ENCODE measurements at places on chromosomes 5 and 9.

- peak; percentile 0 for DNase-seq
These were observed 259.3 kb downstream of the CEMIP2 start for GRCh38 chr9:71509054-71509453.

GRCh38 chr5:73558950-73559349 is 6.5 kb downstream of the ANKRA2 start:
- DNase-seq = no peak

GRCh38 chr9:123098096-123098459 is 64.6 kb downstream of the GPR21 start:
- no peak for DNase-seq

DNA sequence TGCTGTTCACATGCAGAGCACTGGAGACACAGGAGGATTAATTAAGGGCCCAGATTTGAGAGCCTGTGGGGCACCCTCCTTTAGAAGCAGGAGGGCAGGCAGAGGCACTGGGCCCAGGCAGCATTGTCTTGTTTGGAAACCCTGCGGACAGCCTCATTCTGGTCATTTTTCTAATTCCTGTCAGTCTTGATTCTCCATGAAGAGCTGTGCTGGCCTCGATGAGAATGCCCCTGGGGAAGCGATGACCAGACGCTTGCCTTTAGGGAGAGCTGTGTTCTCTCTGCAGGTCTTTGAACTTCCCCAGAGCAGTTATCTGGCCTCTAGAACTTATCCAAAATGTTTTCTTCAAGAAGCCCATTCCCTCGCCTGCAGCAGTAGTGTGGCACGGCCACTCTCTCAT is 117.8 kb upstream of the PTCH1 start:
- DNase-seq = peak; percentile 8

GRCh38 chr5:32098890-32099310 is 75.2 kb downstream of the GOLPH3 start:
- no peak for DNase-seq

GRCh38 chr9:124688238-124688904 is 82.7 kb downstream of the NR6A1 start:
- no peak for DNase-seq

DNA sequence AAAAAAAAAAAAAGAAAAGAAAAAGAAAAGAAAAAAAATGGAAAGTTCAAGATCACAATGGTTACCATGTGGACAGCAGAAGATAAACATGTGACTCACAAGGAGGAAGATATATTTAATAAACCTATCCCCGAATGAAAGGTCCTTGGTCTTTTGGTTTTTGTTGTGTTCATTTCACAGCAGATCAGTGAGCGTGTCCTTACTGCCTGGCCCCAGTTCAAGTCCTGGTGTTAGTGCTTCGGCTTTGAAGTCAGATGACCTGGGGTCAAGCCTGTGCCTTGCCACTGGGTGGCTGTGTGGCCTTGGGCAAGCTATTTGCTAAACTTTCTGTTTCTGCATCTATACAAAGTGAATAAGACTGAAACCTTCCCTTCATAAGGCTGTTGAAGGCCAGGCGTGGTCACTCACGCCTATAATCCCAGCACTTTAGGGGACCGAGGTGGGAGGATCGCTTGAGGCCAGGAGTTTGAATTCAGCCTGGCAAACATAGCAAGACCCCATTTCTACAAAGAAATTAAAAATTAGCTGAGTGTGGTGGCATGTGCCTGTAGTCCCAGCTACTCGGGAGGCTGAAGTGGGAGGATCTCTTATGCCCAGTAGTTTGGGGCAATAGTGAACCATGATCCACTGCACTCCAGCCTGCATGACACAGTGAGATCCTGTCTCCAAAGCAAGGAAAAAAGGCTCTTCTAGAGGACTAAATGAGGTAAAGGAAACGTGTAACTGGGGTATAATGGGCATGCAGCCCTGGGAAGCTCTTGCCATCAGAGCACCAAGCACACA is 94.5 kb upstream of the SPATA31D4 start:
- DNase-seq = peak; percentile 47

DNA sequence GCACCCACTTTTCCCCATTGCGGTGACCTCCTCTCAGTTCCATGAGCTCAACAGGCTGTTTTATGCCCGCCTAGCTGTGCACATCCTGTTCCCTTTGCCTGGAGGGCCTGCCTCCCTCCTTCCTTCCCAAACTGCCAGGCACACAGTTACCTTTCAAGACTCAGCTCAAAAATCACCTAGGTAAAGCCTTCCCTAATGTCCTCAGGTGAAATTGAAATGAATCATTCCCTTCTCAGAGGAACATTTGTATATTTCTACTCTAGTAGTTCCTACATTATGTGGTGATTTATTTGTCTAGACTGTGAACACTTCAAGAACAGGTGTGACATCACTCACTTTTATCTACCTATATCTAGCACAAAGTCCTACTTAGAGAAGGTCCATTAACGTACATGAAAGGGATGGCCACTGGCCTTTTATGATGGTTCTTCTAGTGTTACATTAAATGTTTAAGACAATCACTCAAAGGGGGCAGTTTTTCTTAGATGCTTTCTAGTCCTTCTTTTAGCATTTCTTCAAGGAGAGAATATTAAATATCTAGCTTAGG is 103.5 kb upstream of the EQTN start:
- no peak for DNase-seq

- peak; percentile 31 for DNase-seq
These were observed 77.0 kb upstream of the TMC1 start for GRCh38 chr9:72444435-72444834.

- DNase-seq = peak; percentile 77
These were observed 1.7 kb upstream of the CNTRL start for GRCh38 chr9:121073038-121073437.

DNA sequence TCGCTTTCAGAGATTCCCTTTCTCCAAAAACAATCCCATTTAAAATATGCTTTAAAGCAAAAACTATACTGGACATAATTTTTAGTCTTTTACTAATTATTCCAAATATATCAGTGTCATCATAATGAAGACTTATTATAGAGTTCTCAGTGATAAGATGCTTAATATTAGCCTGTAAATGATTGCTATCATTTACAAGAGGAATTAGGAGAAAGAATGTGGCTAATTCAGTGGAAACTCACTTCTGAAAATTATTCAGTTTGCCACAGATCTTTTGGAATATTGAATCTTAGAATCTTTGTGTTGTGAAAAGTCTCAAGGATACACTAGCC is 24.7 kb upstream of the GLRX start:
- DNase-seq = no peak

- no peak for DNase-seq
These were observed 3.0 kb downstream of the SLC22A5 start for GRCh38 chr5:132372542-132372941.

Data from EH (cell line).